ENCODE measurements at places on chromosomes 2 and 18.

DNA sequence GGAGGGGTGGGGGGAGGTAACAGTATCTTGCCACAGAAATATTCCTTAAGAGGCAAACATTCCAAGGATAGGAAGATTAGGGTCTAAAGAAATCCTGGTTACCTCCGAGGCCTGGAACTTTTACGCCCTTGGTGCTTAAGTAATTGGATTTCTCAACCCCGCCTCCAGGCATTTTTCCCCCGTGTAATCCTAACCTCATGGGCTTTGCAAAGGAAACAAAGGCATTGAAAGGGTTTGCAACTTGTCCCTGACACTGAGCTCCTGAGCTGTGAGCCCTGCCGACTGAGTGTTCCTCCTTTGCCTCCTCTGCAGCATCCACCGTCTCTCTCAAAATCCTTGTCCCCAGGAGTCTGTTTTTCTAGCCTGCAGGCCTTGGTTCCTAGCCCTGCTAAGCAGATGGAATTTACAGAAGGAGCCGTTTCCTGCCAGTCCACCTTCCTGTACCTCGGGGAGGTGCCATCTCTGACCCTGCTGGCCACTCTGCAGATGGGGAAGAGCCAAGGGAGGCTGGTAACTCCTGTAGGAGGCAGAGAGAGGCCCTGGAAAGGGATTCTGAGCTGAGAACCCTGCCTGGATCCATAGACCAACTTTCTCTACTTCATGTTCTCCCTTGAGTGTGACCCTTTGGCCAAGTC lies 24.2 kb downstream of the TET3 start:
- no peak for DNase-seq

- DNase-seq, result peak; percentile 85
Observed at GRCh38 chr2:106030287-106031268, 163.5 kb downstream of the UXS1 start.

DNA sequence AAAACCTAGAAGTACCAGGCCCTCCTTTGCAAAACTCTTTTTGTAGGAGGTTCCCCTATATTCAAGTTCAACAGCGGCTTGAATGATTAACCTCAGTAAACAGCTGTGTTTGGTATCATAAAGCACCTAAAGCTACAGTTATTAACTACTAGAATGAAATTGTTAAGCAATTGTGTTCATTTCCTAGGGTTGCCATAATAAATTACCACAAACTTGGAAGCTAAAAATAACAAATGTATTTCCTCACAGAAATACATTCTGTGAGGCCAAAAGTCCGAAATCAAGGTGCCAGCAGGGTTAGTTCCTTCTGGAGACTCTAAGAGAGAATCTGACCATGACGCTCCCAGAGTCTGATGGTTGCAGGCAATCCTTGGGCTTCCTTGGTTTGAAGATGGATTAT lies 202.1 kb upstream of the ACVR2A start:
- no peak for DNase-seq

GRCh38 chr2:60992985-60993392 lies 24.5 kb upstream of the PEX13 start:
- DNase-seq, result no peak

- DNase-seq, result no peak
Observed at GRCh38 chr2:168167511-168168263, 79.7 kb downstream of the STK39 start.

All from skeletal muscle cell (primary cell).